ENCODE measurements at places on chromosomes 2 and 18.

DNA sequence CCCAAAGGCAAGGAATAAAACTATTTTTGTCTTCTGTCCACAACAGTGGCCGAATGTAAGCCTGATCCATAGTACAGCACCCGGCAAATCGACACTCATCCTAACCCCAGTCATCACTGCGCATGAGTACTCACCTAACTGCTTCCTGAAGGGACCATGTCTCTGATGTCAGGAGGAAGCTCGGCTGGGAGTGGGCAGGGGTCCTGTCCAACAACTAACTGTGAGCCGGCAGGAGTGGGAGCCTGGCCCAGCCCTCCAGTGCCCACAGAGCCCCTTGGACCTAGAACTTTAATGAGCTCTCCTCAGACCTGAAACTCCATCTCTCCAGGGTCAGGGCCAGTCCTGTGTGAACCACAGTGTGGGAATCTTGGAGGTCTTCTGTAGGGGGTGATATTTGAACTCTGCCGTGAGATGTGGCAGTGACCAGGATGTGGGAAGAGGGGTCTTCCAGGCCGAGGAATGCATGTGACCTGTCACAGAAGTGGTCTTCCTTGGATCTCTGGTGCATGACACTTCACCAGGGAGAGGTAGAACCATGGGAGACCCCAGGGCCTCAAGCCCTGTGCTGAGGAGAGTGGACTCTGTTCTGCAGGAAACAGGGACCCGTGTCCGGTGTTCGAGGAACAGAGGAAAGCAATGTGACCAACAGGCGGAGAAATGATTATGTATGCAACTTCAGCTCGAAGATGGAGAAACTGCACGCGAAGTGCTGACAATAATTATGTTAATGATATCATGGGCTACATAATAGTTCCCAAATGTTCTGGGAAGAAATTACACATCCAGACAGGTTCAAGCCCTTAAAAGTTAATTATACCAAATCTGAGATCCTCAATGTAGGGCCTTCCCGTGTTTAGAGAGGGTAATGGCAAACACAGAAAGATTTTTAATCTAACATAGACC, 240.1 kb upstream of the HDAC4 start:
- DNase-seq: no peak

DNA sequence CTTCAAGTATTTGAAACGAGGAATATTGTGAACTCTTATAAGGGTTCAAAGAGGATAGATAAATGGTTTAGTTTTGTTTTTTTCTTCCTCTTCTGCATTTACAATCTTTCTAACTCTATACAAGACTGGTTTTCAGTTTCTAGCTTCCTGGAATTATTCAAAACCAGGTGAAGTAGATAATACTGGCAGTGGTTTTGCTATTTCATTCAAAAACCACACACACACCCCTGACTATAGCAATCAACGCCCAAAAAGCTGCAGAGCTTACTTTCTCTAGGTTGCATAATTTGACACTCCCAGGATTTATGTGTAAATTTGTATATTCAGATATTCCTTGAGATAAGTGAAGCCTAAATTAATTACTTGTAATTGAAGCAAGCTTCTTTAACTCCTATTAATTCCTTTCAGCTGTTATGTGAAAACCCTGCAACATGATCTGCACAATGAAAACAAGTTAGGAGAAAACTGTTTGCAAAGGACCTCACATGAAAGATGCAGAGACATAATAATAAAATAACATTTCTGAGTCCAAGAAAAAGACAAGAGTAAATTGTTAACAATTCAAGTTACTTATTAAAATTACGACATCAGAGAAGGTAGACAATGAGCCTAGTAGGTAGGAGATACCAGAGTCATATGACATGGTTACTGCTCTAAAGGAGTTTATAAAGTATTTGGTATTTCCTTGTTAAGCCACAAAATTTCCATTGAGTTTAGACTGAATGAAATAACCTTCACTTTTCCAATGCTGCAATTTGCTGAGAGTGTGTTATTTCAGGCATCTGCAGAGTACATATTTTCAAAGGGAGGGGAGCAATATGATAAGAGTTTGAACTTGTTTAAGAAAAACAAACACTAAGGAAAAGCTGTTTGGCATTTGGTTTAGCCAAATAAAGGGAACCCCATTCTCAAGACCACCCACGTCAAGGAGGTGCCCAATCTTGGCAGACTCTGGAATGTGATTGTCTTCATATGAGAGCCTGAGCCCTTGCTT, 1.6 kb upstream of the NFE2L2 start:
- no peak for DNase-seq

DNA sequence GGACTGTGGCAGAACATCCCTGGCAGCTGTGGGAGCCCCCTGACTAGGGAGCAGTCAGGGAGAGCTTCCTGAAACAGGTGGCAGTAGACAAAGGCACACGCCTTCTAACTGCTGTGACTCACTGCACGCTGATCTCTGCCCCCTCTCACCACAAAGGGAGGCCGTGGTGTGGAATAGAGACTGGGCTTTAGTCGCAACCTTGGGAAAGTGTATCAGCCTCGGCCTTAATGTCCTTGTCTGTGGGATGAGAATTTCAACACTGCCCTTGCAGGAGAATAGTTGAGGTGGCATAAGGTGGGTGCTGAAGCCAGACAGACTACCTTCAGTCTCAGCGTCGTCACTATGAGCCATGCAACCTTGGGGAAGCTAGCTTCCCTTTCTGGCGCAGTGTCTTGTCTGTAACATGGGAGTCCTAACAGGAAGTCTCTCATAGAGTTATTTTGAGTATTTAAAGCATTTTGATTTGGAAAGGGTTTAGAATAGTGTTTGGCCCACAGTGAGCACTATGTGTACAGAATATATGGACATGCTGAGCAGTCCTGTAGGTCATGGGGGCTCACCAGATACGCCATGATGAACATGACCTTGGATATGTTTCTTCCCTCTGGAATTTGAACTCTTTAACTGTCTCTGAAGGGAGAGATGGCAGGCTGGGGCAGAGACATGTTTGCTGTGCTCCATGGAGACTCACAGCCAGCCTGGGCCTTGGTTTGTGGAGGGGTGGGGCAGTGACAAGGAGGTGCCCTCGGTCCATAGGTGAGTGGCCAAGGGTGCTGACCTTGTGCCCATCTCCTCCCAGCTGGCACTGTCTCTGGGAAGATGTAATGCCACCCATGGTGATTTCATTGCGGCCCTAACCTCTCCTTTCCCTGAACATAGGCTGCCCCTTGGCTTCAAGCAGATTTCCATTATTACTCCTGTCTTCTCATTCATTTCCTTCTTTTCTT, 29.5 kb upstream of the SMAD7 start:
- peak; percentile 71 for DNase-seq

GRCh38 chr2:11032396-11032795, 120.7 kb downstream of the KCNF1 start:
- no peak for DNase-seq

GRCh38 chr2:217935901-217936684, 66.7 kb downstream of the TNS1 start:
- no peak for DNase-seq

DNA sequence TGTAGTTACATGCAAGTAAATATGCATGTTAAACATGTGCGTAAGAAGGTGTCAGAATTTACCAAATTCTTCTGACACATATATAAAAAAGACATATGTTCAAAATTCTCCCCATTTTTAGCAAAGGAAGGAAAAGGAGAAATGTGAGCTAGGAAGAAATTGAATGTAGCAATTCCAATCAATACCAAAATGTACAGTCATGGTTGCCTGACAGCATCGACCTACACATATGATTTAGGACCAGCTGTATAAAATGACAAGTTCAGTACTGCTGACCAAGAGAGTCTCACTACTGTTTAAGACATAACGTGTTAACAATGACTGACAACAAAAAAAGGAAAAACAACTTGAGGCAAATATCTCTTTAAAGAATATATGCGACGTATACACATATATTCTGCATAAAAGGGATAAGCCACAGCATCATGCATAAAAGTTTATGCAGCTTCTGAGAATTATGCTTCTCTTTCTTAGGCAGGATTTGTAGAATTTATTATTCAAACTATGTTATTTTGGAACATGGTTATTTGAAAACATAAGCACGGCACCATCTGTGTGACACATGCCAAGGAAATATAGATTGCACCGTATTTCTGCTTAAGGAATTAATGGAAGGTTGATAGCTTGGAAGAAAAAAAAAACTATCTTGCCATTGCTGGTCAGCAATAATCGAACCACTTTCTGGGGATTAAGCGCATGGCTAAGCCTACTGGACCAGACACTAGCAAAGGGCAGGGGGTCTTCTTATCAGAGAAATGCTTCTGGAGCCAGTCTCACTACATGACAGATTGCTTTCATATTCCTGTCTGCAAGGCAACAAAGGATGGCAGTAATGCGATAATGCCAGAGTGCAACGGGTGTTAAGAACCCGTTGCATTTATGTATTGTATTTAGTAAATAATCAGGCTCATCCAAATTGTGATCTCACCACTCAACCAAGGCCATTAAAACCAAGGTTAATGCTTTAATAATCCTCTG, 154.0 kb downstream of the WDPCP start:
- no peak for DNase-seq

GRCh38 chr18:23809415-23809814, 120.2 kb downstream of the LAMA3 start:
- no peak for DNase-seq

GRCh38 chr2:55090702-55091101, 40.5 kb upstream of the RTN4 start:
- peak; percentile 82 for DNase-seq

GRCh38 chr18:35106013-35106844, 65.0 kb downstream of the MAPRE2 start:
- no peak for DNase-seq

GRCh38 chr2:134277223-134277622, 23.4 kb downstream of the MGAT5 start:
- no peak for DNase-seq

GRCh38 chr2:72026819-72027425, 120.7 kb downstream of the CYP26B1 start:
- no peak for DNase-seq

GRCh38 chr2:68819556-68819955, 51.6 kb downstream of the BMP10 start:
- DNase-seq: no peak

- no peak for DNase-seq
Measured at GRCh38 chr2:214465363-214466146, 54.7 kb downstream of the VWC2L start.

DNA sequence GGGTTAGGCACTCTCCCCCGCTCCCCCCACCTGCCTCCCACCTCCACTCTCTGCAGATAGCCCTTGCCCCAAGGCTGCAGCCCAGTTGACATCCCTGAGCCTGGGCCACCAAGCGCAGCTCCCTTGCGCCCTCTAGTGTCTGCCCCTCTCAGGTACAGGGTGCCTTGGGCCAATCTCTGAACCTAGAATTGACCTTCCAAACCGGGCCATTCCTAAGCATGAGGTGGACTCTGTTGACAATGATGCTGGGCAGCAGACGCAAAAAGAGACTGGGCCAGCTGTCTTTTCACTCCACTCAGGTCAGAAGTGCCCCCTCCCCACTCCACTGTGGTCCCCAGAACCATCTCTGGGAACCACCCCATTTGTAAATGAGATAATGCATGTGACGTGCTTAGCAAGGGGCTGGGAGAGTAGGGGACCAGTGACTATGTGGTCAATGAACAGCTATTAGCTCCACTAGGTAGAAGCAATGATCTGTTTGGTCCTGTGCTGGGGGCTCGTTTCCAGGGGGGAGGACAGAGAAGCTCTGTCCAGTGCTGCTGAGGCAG, 43.3 kb upstream of the PLB1 start:
- peak; percentile 34 for DNase-seq

- no peak for DNase-seq
Measured at GRCh38 chr18:31710826-31711225, 26.4 kb upstream of the B4GALT6 start.

- DNase-seq: no peak
Measured at GRCh38 chr2:232700154-232700553, 3.0 kb downstream of the GIGYF2 start.

GRCh38 chr2:64720535-64721319, 67.0 kb upstream of the SERTAD2 start:
- no peak for DNase-seq

All from bone marrow (tissue), 2 donors.